ENCODE measurements at places on chromosomes 2 and 18.

- no peak for DNase-seq
These were observed 8.3 kb upstream of the PRKAG3 start for GRCh38 chr2:218839888-218840287.

- no peak for DNase-seq
These were observed 39.1 kb downstream of the CALCRL start for GRCh38 chr2:187408926-187409325.

- DNase-seq, result peak; percentile 4
These were observed 580 bp downstream of the NEDD4L start for GRCh38 chr18:58044370-58045241.

DNA sequence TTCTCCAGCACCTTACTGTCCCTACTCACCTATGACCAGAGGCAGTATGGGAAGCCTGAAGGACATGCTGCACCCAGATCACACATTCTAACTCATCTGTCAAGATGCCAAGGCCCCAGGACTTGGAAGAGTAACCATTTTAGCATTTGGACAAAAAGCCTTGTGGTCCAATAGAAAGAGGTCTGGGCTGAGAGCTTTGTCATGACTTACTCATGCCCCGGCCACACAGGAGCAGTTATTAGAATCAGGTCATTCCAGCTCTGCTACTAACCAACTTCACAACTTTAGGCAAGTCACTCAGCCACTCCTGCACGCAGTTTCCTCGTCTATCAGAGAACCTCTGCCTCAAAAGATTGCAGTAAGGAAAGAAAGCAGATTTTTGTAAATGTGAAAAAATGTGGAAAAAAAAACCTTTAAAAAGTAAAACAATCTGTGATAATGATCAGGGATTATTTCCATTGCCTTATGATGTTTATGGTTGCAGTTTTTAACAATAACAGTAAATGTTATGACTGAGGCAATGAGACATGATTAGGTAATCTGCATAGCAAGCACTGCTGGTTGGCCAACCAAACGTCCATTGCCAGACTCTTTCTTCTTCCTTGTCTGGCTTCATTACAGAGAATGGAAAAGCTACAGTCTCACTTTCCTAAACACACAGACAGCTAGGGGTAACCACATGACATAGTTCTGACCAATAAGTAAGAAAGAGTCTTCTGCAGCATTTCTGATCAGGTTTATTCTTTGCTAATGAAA lies 255.4 kb upstream of the CHAC2 start:
- DNase-seq, result no peak

DNA sequence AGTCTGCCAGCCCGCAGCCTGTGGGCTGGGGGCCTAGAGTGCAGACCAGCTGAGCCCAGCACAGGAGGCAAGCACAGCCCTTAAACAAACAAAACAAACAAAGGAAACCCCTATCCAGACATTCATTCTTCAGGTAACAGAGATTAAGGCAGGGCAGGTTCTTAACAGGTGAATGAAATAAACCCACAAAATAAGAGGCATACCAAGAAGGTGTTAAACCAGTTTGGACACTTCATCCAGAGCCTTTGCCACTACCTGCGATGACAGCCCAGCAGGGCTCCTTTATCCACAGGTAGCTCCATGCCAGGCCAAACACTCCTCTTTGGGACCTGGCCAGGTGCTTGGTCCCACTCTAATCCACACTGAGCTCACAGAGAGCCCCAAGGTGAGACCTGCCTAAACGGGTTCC lies 209.7 kb upstream of the SIX2 start:
- DNase-seq, result no peak

DNA sequence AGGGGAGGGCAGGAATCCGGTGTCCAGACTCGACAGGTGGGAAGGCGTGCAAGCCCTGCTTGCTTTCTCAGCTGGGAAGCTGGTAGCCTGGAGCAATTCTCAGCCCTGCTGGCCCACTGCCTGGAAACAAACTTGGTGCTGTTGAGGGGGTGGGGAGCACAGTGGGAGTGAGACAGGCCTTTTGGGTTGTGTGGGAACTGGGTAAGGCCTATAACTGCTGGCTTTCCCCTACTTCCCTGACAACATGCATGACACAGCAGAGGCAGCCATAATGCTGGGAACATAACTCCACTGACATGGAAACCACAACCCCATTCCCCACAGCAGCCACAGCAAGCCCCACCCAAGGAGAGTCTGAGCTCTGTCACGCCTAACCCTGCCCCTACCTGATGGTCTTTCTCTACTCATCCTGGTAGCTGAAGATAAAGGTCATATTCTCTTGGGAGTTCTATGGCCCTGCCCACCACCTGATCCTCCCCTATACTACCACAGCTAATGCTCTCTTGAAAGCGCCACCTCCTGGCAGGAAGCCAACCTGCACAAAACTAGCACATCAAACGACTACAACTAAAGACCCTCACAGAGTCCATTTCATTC lies 122.9 kb upstream of the ACVR1C start:
- DNase-seq, result no peak

GRCh38 chr2:64698668-64699444 lies 45.1 kb upstream of the SERTAD2 start:
- DNase-seq, result no peak

DNA sequence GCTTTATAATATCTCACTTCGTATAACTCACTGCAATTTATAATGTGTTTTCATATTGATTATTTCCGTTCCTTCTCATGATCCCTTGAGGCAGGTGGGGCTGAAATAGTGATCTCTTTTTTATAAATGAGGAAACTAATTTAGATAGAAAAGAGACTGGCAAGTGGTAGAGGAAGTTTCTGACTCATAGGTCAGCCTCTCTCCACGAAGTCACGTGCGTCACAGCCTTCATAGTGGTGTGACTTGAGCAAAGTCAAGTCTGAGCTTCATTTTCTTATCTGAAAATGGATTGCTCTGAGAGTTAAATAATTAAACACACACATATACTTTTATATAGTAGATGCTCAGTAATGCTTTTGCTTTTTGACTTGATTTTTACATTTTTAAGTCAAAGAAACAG lies 19.9 kb downstream of the ABCG5 start:
- no peak for DNase-seq

DNA sequence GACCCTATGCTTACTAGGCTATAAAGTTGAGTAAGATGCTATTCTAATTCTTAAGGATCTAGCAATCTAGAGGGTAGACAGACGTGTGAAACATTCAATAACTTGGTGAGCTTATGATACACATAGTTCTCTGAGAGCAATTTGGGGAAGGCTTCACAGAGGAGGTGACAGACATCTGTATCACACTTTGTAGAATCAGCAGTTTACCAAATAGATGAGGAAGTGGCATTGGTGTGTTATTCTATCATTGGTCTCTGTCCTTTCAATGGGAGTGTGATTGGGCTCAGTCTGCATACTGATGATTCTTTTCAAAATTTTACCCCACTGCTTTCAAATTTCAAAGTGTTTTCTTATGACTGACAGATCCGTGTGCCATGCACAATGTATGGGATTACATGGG lies 47.0 kb upstream of the TMEM178A start:
- no peak for DNase-seq

DNA sequence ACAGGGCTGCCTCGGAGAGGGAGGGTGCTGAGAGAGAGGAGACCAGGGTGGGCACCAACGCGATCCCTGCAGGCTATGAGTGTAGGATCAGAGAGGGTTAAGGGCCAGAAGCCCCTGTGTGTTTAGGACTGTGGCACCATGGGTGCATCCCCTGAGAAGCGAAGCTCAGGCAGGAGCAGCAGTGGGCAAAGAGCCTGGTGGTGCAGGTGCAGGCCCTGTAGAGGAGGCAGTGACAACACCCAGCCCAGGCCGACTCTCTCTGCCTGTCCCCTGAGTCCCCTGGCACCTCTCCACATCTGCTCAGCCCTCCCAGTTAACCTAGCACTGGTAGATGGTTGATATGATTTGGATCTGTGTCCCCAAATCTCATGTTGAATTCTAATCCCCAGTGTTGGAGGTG lies 139.8 kb downstream of the RNF152 start:
- DNase-seq, result no peak

DNA sequence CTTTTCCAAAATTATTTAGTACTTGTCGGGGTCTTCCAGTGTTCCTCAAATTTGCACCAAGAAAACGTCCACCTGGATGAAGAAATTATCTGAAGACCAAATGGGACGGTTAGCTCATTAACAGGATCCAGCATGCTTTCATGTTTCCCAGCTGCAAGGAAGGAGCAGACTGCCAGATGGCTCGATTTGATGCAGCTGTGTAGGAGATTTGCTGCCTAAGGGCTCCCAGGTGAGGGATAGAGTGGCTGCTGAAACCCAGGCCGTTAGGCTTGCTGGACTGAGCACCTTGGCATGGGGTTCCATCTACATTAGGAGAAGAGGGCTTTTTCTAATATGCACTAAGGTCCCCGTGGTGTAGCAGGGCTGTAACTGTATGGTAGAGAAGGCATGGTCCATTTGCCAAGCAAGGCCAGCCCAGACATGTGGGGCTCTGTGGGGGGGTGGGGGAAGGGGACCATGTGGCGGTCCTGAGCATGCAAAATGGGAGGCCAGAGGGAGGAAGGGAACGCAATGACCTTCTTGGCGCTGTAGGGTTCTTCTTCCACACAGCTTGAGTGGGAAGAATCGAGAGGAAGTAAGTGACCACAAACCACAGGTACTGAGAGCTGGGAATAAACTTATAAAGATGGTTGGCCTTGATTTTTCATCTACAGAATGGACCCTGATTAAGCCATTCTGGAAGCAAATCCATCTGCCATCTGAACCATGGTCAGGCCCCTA lies 144.0 kb downstream of the TMEM163 start:
- DNase-seq, result no peak
